ENCODE measurements at places on chromosomes 2 and 18.

- no peak for DNase-seq
Observed at GRCh38 chr2:221527776-221528309, 44.3 kb downstream of the EPHA4 start.

DNA sequence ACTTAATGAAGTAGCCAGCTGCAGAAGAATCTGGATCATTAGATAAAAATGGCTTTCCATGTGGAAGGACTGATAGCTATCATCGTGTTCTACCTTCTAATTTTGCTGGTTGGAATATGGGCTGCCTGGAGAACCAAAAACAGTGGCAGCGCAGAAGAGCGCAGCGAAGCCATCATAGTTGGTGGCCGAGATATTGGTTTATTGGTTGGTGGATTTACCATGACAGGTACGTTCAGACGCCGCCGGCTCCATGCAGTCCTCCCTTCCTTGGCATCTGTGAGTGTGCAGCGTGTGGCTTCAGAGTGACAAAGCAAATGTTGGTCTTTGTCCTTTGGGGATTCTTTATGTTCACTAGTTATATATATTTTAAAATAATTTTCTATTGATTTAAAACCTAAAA is 1.8 kb downstream of the SLC5A7 start:
- no peak for DNase-seq

DNA sequence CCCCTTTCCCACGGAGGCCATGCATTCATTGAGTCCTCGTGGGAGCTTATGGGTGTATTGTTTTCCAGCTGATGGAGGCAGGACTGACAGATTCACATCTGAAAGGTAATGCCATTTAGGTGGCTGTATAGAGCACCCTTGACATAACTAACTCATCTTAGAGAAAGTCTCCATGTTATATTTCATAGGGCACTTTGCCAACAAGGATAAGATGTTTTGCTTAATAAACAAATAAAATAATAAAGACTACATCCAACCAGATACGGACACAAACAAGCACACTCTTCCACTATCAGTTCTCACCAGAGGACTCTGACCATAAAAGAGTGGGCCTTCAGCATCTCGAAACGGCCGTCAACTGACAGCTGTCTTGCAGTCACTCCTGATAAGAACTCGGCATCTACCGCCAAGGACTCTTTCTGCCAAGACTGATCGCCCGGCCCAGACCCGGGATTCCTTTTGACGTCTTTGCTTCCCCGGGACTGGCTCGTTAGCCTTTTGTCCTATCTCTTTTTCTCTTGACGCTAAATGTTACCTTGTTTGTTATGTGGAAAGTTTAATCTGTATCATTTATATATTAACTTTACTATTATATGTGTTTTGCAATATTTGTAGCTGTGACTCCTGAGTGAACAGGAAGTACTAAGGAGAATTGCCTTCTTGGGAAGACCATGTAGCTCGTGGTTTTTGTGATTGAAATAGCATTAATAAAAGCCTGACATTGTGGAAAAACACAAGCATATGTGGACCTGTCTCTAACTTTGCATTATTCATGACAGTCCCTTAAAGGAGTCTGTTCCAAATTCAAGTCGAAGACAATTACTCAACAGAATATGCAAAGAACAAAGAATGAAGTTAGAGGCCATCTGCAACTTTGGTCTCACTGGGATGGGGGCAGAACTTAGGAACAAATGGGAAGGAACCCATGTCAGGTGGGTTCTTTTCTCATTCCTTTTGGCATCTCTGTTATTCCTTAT is 195.1 kb downstream of the LPIN1 start:
- no peak for DNase-seq

DNA sequence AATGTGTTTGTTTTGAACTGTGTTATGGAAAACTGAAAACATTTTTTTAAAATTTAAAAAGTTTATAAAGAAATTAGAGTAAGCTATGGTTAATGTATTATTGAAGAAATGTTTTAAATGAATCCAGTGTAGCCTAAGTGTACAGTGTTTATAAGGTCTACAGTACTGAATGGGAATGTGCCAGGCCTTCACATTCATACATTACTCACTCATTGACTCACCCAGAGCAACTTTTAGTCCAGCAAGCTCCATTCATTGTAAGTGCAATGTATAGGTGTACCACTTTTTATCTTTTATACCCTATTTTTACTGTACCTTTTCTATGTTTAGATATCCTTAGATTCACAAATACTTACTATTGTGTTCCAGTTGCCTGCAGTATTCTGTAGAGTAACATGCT is 215.1 kb upstream of the THUMPD2 start:
- DNase-seq = no peak

DNA sequence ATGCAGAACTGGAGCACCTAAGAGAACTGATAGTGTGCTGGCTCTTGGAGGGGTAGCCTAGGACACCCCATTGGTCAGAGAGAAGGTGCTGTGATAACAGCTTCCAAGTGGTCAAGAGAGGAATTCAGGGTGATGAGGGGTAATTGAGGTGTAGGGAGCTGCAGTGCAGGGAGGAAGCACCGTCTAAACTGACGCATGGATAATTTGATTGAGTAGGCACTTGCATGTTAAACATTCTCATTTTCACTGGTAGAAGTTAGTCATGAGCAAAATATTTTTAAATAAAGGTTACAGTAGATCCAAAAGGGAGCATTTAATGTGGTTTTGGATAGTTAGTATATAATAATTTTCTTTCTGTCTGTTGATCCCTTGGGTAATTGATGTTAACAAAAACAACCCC is 155.1 kb upstream of the TCF4 start:
- no peak for DNase-seq

DNA sequence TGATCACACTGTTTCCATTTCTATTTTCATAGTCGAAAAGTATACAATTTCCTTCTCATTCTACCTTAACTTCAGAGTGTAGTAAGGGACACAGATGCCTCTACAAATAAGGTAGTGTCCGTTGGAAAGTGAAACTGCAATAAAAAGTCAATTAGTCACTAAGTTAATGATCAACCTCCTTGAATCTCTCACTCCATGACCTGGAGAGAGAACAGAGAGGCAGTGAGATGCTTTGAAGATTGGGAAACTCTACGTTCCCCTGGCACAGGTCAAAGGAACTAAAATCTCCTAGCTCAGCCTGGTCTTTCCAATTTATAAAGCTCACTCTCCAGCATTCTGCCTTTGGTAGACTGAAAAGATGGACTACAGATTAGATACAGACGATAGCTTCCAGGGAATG is 153.8 kb upstream of the ACAA2 start:
- no peak for DNase-seq

DNA sequence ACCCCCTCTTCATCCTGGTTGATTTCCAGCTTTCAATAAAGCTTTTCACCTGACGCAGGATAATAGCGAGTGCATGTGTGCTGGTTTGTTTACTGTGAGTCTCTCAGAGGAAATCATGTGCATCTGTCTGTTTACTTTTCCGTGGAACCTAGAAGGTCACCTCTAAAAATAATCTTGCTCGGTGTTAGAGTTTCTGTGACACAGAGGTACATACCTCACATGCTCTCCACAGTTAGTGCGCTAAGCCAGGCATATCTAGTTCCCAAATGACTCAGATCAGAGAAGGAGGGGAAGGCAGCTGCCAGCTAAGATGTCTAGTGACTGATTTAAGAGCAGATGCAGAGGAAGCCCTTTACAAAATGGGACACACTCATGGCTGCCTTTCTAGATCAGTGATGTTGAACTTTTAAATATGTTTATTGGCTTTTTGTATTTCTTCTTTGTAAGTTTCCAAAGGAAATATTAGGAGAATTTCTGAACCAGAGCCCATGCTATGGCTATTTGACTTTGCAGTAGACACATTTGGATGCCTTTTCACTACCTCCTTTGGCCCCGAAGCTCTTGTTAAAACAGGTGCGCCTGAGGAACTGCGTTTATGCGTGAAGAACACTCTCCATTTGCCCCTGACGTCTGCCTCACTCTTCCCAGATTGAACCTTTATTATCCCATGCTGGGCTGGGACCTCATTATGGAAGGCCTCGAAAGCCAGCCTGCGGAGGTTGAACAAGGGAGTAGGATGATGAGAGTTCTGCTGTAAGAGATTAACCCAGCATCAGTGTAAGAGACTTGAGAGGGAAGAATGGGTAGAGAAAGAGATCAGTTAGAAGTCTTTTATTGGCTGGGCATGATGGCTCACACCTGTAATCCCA is 145.6 kb downstream of the FAM161A start:
- peak; percentile 73 for DNase-seq

GRCh38 chr2:111897924-111898702 is at the start of gene MERTK:
Gene MERTK, plus strand, starts transcription at chr2:111898607. Its CDS starts 129 bp downstream, at chr2:111898736.
- peak; percentile 58 for DNase-seq

GRCh38 chr2:207066791-207067460 is 98.8 kb downstream of the KLF7 start:
- DNase-seq = no peak

DNA sequence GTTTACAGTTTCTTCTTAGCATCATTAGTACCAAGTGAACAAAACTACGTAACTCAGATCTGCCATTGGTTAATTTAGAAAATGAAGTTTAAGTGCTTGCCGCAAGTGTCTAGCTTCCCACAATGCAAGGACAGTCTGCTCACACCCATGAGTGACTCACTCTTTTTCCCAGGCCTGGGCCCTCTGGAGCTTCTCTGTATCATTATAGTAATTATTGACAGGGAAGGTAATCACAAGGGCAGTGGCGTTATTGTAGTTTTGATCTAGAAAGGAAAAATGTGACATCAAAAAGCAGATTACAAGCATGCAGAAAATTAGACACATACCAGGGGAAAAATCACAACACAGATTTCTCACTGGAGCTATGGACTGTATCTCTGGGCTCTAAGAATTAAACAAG is 38.5 kb downstream of the NPC1 start:
- no peak for DNase-seq

GRCh38 chr18:79862562-79862961 is 64.8 kb downstream of the KCNG2 start:
- DNase-seq = no peak

GRCh38 chr2:212076456-212076855 is 462.1 kb downstream of the ERBB4 start:
- no peak for DNase-seq

DNA sequence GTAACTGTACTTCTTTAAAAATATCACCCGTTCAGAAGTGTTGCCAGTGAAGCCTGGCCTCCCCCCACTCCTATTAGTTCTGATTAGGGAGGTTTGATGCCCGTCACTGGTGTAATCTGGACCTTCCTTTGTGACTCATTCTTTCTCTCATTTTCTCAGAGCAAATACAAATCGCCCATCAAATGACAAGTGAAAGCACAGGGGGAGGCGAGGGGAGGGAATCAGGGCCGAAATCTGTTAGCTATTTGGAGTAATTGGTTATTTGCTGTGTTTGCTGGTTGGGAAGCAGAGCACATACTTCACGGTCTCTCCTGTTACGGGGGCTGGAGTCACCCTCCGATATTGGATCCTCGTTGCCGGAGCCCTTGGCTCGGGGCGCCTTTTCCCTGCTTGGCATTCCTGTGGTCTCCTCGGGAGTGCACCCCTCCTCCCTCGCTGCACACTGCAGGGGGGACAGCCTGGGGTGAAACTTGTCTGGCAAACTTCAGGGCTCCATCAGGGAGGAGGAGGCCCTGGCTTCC is 178.1 kb downstream of the DYSF start:
- no peak for DNase-seq

DNA sequence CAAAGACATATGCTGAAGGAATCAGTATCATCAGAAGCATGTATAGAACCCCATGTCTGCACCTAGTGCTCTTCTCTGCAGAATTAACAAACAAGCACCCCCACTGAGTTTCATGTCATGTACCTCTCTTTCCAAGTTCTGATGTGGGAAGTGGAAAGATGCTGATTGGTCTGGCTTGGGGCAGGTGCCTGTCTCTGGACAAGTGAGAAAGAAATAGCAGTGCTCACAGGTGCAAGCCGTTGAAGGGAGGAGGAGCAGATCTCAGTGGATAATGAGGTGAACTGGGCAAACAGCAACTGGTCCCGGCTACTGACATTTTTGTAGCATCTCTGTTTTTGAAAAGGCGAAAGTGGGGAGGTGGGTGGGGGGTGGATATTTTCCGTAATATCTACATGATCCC is 17.5 kb upstream of the ACVR1 start:
- DNase-seq = no peak
